ENCODE measurements at places on chromosomes 13 and 19.

DNA sequence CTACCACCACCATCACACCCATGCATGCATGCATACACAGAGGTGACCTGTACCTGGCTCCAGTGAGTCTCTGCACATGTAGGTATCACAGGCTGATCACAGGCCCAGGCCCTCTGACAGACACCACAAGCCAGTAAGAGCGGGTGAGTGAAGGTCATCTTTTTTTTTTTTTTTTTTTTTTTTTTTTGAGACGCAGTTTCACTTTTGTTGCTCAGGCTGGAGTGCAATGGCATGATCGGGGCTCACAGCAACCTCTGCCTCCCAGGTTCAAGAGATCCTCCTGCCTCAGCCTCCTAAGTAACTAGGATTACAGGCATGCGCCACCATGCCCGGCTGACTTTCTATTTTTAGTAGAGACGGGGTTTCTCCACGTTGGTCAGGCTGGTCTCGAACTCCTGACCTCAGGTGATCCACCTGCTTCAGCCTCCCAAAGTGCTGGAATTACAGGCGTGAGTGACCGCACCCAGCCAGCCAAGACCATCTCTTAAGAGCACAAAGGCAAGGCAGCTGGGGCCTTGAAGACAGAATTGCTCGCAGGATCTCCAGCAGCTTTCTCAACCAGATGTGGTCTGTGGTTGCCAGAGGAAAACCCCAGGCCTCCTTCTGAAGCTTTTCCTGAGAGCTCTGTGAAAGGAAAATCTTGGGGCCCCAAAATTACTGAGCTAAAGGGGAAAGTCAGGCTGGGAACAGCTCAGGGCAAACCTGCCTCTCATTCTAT, 3.2 kb upstream of the NKG7 start:
- H3K4me1 ChIP-seq = no peaks in the 10 kb centered on the region
- no peaks in the 10 kb centered on the region for H3K36me3 ChIP-seq
- no peak overlapping the region for H3K4me3 ChIP-seq
- H3K27ac ChIP-seq = no peak overlapping the region
- H3K27me3 ChIP-seq = peaks cover 2% of the 10 kb centered on the region

DNA sequence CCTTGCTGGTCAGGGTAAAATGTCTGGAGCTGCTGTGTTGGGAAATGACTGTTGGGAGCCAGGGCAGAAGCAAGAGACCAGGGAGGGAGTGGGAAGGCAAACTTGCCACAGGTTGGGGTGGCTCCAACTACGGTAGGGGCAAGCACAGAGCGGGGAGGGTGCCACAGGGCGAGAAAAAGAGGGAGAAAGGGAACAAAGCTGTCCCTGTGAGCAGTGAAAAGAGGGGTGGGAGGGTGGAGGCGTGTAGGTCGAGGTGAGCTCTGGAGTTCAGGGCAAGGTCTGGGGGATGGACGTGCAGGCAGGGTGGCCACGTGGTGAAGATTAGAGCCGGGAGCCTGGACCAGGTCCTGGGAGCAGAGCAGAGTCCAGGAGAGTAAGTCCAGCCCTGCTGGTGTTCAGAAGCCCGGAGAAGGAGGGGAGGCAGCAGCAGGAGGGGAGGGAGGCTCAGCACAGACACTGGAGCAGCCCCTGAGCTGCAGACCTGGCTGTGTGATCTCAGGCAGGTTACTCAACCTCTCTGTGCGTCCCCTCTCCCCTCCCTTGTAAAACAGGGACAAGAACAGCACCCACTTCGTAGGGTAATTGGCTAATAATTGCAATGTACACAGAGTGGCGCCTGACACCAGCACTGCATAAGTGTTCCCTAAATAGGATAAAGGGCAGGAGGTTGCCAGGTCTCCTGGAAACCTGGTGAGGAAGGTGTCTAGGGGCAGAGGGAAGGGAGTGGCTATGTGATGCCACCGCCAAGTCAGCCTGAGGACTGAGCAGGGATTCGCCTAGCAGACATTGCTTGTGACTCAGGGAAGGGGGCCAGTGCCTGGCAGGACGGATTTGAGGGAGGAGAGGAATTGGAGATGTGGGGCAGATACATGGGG, 3.2 kb upstream of the POLR2E start:
- no peaks in the 10 kb centered on the region for H3K27me3 ChIP-seq
- H3K4me1 ChIP-seq = peaks cover 20% of the 10 kb centered on the region
- peaks cover 4% of the 10 kb centered on the region for H3K36me3 ChIP-seq
- H3K4me3 ChIP-seq = no peak overlapping the region

DNA sequence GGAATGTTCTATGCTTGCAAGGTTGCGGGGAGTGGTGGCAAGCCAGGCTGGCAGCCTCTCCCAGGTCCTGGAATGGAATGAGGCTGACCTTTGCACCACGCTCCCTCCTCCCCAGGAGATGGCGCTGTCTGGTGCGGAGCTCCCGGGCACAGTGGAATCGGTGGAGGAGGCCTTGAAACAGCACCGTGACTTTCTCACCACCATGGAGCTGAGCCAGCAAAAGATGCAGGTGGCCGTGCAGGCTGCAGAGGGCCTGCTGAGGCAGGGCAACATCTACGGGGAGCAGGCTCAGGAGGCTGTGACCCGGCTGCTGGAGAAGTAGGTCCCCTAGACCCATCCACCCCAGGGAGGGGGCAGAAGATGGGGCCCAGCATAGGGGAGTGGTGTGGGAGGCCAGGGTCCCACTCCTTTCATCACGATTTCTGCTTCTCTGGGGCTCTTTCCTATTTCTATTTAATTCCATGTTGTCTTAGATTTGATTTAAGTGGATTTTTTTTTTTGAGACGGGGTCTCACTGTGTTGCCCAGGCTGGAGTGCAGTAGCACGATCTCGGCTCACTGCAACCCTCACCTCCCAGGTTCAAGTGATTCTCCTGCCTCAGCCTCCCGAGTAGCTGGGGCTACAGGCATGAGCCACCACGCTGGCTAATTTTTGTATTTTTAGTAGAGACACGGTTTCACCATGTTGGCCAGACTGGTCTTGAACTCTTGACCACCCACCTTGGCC, 53.2 kb upstream of the SHKBP1 start:
- H3K27ac ChIP-seq = no peak overlapping the region
- no peak overlapping the region for H3K4me3 ChIP-seq
- peaks cover 18% of the 10 kb centered on the region for H3K27me3 ChIP-seq
- H3K4me1 ChIP-seq = no peaks in the 10 kb centered on the region
- no peaks in the 10 kb centered on the region for H3K36me3 ChIP-seq

DNA sequence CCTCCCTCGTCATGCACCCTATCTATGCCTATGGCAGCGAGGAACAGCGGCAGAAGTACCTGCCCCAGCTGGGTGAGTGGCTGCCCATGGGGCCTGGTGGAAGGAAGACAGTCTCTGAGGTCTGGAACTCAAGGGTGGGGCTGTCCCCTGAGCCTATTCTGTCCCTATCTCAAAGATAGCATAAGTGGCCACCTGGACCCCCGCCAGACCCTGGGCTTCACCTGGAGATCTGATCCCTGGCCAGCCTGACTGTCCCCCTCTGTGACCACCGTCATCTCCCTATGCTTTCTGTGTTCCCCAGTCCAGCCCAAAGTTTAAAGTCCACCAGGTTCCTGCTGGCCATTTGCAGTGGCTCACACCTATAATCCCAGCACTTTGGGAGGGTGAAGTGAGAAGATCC, 2.6 kb downstream of the GCDH start:
- no peak for DNase-seq
- peaks cover 22% of the 10 kb centered on the region for H3K36me3 ChIP-seq
- H3K27me3 ChIP-seq = no peaks in the 10 kb centered on the region
- no peak overlapping the region for H3K4me3 ChIP-seq
